Mesothelial cell of epicardium (in vitro differentiated cells): ENCODE measurements at places on chromosomes 6 and 20. TPM values are rescaled to one million over a fixed set of nuclear protein-coding genes. Genes with fewer than 3 reads are reported as not detected.

- peaks cover 18% of the 10 kb centered on the region for H3K27me3 ChIP-seq
- H3K36me3 ChIP-seq: no peaks in the 10 kb centered on the region
- no peak overlapping the region for H3K4me3 ChIP-seq
- peaks cover 59% of the 10 kb centered on the region for H3K4me1 ChIP-seq
Measured at GRCh38 chr6:96929741-96930140, 5.2 kb downstream of the KLHL32 start.

DNA sequence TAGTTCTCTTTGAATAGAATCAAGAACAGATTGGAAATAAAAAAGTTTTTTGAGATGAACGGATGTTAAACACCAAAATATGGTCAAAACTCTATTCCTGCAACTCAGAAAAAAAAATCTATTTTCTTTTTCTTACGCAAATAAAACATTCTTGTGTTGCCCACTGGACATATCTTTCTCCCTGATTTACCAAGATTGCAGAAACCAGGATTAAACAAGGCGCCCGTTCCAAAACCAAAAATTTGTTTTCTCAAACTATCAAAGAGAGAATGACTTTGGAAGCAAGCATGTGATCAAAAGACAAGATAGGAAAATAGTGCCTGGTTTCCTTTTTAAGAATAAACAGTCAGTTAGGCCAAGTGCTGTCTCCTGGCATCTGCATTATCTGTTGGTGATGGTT, 273.1 kb downstream of the CLIC5 start:
- peaks cover 7% of the 10 kb centered on the region for H3K27me3 ChIP-seq
- DNase-seq: no peak
- no peaks in the 10 kb centered on the region for H3K36me3 ChIP-seq
- peaks cover 15% of the 10 kb centered on the region for H3K4me1 ChIP-seq
- H3K27ac ChIP-seq: no peak overlapping the region

DNA sequence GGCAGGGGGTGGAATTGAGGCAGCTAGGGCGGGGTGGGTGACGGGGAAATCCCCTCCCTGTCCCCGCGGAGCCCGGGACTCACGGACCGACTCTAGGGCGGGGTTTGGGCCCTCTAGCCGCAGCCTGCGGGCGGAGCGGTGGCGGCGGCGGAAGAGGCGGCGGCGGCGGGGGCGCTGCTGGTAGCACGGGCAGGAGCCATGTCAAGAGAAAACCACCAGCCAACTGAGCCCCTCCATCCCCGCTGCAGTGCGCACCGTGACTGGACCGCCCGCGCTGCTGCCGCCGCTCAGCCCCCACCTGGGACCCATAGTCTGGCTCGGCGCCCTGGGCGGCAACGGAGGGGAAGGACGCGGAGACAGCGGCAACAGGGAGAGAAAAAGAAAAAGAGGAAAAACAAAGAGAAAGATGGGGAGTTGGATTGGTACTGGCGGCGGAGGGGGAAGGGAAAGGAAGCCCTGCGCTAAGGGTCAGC, 1.2 kb upstream of the C6orf62 start:
- no peaks in the 10 kb centered on the region for H3K27me3 ChIP-seq
- peak overlapping the region; percentile 98 for H3K4me3 ChIP-seq
- H3K36me3 ChIP-seq: peaks cover 12% of the 10 kb centered on the region
- peaks cover 37% of the 10 kb centered on the region for H3K4me1 ChIP-seq
- peak; percentile 64 for DNase-seq
- peak overlapping the region; percentile 100 for H3K27ac ChIP-seq

DNA sequence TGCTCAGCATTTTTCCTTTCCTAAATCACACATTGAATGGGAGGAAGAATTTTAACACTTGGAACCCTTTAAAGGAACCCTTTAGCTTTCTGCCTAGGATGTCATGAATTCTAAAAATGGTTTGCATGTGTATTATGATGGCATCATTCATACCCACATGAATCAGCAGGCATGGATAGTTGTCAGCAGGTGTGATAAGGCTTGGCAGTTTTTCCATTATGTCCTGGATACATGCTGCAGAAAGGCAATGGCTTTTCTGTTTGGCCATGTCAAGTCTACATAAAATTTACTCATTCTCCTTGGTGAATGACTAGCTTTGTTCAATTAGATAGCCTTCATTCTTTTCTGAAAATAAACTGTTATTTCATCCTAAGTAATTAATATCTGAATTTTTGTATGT, 353.7 kb downstream of the GRIK2 start:
- no peaks in the 10 kb centered on the region for H3K27me3 ChIP-seq
- DNase-seq: no peak
- H3K27ac ChIP-seq: no peak overlapping the region
- H3K36me3 ChIP-seq: no peaks in the 10 kb centered on the region
- H3K4me3 ChIP-seq: no peak overlapping the region
- no peaks in the 10 kb centered on the region for H3K4me1 ChIP-seq

DNA sequence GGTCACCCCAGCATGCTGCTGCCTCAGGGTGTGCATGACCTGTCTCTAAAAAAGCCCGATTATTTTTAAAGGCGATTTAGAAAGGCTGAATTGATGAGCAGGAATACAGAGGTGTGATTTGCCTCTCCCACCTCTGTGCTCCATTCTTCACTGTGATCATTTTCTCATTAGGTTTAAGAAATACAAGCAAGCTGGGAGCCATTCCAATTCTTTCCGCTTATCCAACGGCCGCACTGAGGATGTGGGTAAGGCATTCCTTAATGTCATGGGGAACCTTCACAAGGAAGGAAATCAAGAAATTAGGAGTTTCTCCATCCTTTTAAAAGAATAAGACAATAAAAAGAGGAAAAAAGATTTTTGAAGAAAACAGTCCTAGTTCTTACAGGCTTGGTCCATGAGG, 55.6 kb upstream of the GNRH2 start:
- no peak for DNase-seq
- H3K4me1 ChIP-seq: peaks cover under 1% of the 10 kb centered on the region
- H3K4me3 ChIP-seq: no peak overlapping the region
- peaks cover 30% of the 10 kb centered on the region for H3K36me3 ChIP-seq
- H3K27ac ChIP-seq: no peak overlapping the region

- H3K4me3 ChIP-seq: no peak overlapping the region
- DNase-seq: no peak
- H3K36me3 ChIP-seq: no peaks in the 10 kb centered on the region
- no peaks in the 10 kb centered on the region for H3K4me1 ChIP-seq
- H3K27me3 ChIP-seq: no peaks in the 10 kb centered on the region
Measured at GRCh38 chr6:154238831-154239230, 117.8 kb downstream of the IPCEF1 start.

DNA sequence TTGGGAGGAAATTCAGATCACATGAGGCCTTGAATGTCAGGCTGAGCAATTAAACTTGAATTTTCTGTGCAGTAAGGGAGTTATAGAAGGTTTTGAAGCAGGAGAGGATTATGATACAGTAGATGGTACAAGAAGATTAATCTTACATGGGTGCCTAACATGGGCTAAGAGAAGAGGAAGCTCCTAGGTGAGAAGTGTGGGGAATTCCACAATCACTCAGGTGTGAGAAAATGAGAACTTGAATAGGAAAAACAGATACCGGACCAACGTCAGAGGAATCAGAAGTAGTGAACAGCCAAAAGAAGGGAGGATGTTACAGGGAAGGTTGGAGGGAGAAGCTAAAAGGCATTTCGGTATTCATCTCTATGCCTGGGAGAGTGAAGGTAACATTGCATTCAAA, 250.7 kb upstream of the SLC35B3 start:
- no peaks in the 10 kb centered on the region for H3K36me3 ChIP-seq
- no peaks in the 10 kb centered on the region for H3K27me3 ChIP-seq
- DNase-seq: no peak
- H3K4me1 ChIP-seq: no peaks in the 10 kb centered on the region
- no peak overlapping the region for H3K4me3 ChIP-seq
- H3K27ac ChIP-seq: no peak overlapping the region

DNA sequence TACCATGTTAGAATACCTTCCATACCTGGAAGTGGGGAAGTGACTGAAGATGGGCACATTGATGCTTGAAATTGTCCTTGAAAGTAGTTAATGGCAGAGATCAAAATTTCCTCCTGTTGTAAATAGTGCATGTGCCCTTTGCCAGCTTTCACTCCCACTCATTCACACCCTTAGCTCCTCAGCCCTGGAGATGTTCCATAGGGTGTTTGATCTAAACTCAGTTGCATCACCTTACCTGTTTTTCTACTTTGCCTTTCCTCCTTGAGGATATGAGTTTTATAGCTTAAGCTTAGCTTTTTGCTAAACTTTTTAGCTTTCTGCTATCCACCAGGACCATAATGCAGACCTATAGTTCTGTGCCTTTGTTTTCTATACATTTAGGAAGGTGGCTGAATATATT, 69.0 kb downstream of the CEP57L1 start:
- no peaks in the 10 kb centered on the region for H3K27me3 ChIP-seq
- no peak overlapping the region for H3K4me3 ChIP-seq

DNA sequence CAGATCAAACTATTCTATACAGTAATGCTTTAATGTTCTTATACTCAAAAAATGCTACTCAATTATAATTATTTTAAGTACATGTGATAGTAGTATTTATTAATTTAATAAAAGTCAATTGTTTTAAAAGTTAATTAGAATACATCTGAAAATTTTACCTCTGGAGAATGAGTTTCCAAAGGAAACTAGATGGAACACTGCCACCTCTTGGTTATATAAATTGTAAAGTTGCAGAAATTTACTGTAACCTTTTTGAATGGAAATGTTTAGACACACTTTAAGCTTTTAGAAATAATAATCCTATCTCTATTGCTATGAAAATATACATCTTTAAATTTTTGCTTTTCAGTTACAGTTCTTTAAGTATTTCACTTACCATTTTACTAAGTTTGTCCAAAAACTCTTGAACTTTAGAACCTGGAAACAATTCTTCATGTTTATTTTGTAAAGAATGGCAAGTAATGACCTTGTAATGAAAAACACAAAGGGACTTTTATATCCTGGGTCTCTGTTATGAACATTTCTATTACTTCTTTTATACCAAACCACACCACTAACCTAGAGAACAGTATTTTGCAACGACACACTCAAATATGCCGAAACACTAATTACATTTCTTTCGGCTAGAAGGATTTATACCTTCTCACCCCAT, 10.9 kb upstream of the BMP5 start:
- no peaks in the 10 kb centered on the region for H3K27me3 ChIP-seq
- H3K4me3 ChIP-seq: no peak overlapping the region
- no peak for DNase-seq

- no peaks in the 10 kb centered on the region for H3K36me3 ChIP-seq
- H3K27me3 ChIP-seq: peaks cover 10% of the 10 kb centered on the region
- H3K27ac ChIP-seq: no peak overlapping the region
Measured at GRCh38 chr20:20173254-20173653, 120.9 kb downstream of the CFAP61 start.

- no peak for DNase-seq
- H3K27me3 ChIP-seq: no peaks in the 10 kb centered on the region
- no peak overlapping the region for H3K4me3 ChIP-seq
- H3K27ac ChIP-seq: peak overlapping the region; percentile 91
Measured at GRCh38 chr6:89826029-89826528, 3.6 kb upstream of the CASP8AP2 start.

DNA sequence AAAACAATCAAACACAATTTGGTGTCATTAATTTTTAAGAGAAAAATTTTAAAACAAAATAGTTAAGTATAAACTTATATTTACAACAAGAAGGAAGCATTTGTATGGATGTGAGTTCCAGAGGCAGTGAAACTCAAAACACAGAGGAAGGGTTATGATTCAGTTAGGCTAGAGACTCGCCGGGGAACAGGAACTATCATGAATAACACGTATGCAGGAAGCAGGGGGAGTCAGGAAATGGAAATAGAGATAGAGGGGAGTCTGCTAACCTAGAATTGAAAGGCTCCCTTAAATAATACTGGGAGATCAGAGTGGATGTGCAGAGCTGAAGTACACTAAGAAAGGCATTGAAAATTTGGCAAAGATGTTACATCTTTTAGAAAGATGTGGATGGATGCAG, 14.2 kb upstream of the HLA-DRB1 start:
- no peaks in the 10 kb centered on the region for H3K4me1 ChIP-seq
- no peaks in the 10 kb centered on the region for H3K27me3 ChIP-seq
- H3K36me3 ChIP-seq: no peaks in the 10 kb centered on the region
- no peak for DNase-seq
- H3K27ac ChIP-seq: peak overlapping the region; percentile 3

DNA sequence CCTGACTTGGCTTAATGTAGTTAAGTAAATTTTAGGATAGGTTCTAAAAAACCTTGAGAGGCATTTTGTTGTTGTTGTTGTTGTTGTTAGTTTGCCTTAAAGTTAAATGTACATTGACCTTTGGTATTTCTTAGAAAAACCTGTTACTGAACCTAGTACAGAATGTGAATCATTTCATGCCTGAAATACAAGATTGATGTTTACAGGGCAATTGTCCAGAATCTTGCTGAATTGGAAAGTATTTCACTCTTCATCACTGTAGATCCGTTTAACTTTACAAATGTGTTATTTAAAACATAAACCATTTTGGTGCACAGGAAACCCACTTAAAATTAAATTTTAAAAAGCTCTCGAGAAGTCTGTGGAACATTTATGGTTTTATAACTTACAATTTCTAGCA, 75.0 kb downstream of the CEP57L1 start:
- no peaks in the 10 kb centered on the region for H3K27me3 ChIP-seq
- DNase-seq: no peak
- no peak overlapping the region for H3K4me3 ChIP-seq
- no peak overlapping the region for H3K27ac ChIP-seq
- peaks cover 5% of the 10 kb centered on the region for H3K4me1 ChIP-seq

DNA sequence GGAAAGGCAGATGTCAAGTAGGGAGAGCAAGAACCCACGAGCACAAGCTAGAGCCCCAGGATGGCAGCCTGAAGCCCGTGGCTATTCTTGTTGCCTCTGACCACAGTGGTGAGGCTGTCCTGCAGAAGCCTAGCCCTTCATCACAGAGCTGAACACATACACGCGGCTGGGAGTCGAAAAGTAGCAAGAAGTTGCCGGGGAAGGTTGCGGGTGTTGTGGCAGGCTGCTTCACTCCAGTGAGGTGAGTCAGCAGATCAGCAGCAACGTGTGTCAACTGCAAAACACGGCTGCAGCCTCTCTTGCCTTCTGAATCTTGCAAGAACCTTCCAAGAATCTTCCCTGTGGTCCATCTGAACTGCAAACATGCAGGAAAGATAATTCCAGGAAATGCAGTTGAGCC, 10.6 kb upstream of the STX16 start:
- peaks cover 28% of the 10 kb centered on the region for H3K27me3 ChIP-seq
- H3K36me3 ChIP-seq: no peaks in the 10 kb centered on the region
- no peaks in the 10 kb centered on the region for H3K4me1 ChIP-seq
- no peak overlapping the region for H3K4me3 ChIP-seq
- DNase-seq: no peak

DNA sequence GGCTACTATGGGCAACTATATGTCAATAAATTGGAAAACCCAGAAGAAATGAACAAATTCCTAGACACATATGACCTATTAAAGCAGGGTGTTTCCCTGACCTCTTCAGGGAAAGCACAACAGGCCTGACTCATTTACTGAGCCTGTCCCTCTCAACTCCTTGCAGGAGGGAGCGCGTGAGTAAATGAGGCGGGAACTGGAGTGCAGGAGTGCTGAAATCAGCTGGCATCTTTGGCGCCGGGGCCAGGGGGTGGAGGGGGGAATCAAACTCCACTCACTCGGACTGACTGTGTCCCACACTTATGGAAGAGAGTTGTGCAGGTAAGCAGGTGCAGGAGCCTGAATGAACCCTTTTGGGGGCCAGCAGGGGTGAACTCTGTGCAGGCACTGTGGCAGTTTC, 671.2 kb upstream of the PTCHD4 start:
- H3K27ac ChIP-seq: no peak overlapping the region
- H3K4me3 ChIP-seq: no peak overlapping the region
- H3K36me3 ChIP-seq: no peaks in the 10 kb centered on the region
- H3K27me3 ChIP-seq: peaks cover 26% of the 10 kb centered on the region
- H3K4me1 ChIP-seq: no peaks in the 10 kb centered on the region
- no peak for DNase-seq

The MICB gene
- total RNA-seq: 0.31 TPM in 1 of 3 replicates, not detected in the others

The ZNF165 gene
- 3.7 to 4.6 TPM (median 4.0 TPM) in 3 replicates for total RNA-seq

The HAO1 gene
- not detected in 3 replicates for total RNA-seq

The DAAM2 gene
- total RNA-seq: 13.3 to 15.2 TPM (median 13.7 TPM) in 3 replicates

The GMNN gene
- 21.3 to 25.1 TPM (median 23.4 TPM) in 3 replicates for total RNA-seq

The PRICKLE4 gene
- total RNA-seq: 4.5 to 8.1 TPM (median 6.6 TPM) in 3 replicates

The COL11A2 gene
- 12.6 to 14.4 TPM (median 14.2 TPM) in 3 replicates for total RNA-seq
